ENCODE measurements at places on chromosomes 3 and 15.

DNA sequence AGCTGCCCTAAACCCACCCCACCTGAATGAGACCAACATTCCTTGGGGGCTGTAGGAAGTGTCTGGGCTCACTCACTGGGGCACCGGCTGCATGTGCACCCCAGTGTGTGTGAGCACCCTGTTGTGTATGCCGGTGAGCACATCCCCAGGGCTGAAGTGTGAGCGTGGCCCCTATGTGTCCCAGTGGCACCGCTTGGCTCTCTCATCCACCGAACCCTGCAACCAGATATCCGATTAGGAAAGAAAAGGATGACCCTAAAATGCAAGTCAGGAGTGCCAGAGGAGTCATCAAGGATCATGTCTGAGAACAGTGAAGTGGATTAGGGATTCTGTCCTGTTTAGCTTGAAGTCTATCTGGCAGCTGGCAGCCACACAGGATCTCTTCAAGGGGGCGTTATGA is 84.0 kb upstream of the ALDH1L1 start:
- DNase-seq: no peak

DNA sequence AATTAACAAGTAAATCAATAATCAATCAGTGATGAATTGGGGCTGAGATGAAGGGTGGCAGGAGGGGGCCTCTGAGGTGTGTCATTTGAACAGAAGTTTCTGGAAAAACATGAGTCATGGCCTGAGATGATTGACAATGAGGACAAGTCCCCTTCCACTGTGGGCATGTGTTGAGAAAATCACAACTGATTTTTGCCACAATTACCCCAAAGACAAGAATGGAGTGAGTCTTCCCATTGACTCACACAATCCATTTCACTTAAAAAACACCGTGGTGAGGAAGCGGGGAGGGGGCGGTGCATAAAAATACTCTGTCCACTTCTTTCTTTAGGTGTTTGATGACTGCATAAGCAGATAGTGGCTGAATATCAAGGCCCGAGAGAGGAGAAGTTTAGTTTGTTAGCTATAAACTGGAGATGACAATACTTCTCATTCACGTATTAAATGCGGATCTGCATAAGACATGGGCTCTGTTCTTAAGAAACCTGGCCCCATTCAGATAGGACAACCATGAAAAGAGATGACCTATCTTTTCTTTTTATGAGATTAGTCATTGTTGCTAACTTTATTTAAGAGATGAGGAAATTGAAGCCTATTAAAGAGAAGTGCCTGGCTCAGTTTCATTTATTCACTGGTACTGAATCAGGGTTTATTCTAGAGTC is 34.7 kb downstream of the SHC4 start:
- no peak for DNase-seq

GRCh38 chr3:129593595-129594339 is 12.7 kb downstream of the PLXND1 start:
- no peak for DNase-seq

GRCh38 chr15:69609776-69610175 is 157.2 kb downstream of the RPLP1 start:
- no peak for DNase-seq

DNA sequence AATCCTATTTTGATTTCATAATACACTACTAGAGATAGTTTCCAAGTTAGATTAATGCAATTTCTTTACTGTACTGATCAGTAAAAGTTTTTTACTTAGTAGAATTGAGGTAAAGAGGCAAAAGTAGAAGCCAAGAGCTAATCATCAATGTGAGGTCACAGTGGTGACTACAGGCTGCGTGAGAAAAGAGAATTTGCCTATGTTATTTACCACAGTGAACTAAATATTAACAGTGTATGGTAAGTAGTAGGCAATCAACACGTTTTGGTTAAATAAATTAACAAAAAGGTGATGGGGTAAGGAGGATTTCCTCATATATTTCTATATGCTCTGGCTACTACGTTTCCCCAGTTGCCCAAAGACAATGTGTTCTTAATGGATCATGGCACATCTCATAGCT is 202.2 kb upstream of the CMC1 start:
- no peak for DNase-seq

DNA sequence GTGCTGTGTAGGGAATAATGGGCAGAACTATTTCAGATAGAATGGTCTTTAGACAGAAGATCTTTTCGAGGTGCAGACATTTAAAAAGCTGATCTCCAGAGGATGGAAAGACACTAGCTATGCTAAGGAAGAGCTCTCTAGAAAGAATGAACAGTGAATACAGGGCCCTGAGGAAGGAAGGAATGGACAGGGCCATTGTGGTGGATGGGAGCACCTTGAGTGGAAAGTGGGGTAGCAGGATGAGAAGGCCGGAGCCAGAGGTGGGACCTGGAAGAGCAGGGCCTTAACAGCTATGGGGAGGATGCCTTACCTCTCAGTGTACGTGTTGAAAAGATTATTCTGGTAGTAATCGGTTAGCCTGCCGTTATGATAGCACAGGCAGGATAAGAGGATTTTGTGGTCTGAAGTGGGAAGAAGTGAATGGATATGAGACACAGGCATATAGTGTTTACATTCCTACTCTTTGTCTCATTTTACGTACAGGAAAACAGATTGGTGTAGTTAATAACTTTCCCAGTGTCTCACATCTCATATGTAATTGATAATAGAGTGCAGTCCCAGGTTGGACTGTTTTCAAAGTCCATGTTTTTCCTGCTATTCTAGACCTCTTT is 172.4 kb downstream of the KLHL25 start:
- DNase-seq: no peak

DNA sequence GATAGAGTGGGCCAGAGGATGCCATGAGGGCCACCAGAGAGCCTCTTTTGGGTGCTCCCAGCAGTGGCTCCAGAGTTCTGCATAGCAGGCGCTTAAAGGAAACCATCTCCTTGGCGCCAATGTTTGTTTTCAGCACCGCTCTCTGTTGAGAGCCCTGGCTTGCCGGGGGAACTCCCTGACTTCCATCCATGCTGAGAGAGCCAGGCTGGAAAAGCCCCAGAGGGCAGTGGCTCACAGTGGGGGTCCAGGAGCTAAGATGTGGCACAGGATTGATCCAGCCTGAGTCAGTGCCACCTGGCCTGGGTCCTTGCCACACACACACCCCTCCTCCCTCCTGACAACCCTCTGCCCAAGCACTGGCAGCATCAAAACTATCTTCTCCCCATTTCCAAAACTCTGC is 50.4 kb upstream of the HACD2 start:
- no peak for DNase-seq

- no peak for DNase-seq
Observed at GRCh38 chr3:192177383-192177782, 550.0 kb downstream of the FGF12 start.

DNA sequence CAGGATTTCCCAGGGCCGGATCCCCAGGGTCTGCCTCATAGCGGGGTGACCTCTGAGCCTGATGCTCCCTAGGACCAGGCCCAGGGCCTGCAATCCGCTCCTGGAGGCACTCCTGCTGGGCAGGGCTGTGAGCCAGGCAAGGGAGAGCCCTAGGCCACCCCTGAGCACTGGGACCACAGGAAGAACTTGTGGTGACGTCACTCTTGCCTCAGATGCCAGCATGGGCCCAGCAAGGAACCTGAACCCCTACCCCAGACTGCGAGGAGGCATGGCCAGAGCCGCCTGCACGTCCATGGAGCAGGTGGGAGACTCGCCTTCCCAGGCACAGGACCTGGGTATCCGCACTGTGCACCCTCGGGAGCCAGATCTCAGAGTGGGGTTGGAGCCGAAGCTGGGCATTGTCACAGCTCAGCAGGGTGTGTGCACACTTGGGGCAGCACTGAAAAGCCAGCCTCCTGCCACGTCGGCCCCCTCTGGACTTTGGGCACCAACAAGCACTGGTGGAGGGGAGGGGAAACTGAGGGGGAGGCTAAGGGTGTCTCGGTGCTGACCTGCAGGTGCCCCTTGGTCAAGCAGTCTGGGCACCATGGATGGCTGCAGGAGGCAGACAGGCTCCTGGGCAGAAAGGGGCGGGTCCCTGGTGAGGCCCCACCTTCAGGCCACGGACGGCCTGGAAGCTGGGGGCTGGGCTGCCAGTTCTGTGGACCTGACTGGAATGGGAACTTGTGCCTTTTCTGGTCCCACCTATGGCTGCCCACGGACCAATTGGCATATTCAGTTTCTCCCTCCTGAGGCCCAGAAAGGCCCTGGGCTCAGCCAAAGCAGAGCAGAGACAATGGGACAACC is 49.3 kb downstream of the SLC6A20 start:
- DNase-seq: no peak

- DNase-seq: no peak
Observed at GRCh38 chr15:41894791-41895463, 1.1 kb upstream of the SPTBN5 start.

DNA sequence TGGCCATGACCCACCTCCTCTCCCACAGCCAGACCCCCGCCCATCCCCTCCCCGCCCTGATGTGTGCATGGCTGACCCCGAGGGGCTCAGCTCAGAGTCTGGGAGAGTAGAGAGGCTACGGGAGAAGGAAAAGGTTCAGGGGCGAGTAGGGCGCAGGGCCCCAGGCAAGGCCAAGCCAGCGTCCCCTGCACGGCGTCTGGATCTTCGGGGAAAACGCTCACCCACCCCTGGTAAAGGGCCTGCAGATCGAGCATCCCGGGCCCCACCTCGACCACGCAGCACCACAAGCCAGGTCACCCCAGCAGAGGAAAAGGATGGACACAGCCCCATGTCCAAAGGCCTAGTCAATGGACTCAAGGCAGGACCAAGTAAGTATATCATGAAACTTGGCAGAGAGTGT is 11.7 kb downstream of the MAP1A start:
- DNase-seq: no peak

GRCh38 chr3:99681512-99681911 is 43.1 kb downstream of the COL8A1 start:
- no peak for DNase-seq

DNA sequence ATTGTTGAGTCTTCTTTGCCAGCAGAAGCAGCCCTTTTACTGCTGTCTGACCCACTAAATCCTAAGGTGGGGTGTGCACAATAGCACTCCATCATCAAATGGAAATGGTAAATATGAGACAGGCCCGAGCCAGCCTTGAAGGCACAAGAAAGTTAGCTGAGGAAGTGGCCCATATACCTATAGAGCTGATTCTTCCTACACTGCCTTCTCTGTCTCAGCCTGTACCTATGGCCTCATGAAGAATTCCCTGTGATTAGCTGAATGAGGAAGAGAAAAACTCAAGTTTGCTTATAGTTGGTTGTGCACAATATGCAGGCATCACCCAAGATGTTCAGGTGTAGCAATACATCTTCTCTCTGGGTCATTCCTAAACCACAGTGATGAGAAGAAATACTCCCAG is 31.7 kb upstream of the XCR1 start:
- no peak for DNase-seq

Data from iPS DF 19.7 (cell line).